ENCODE measurements at places on chromosomes 5 and 9.

- no peak for DNase-seq
Observed at GRCh38 chr9:121326130-121326838, 43.8 kb downstream of the STOM start.

GRCh38 chr9:116417464-116417863 is 263.9 kb downstream of the PAPPA start:
- no peak for DNase-seq

- DNase-seq: no peak
Observed at GRCh38 chr5:75433814-75434506, 77.5 kb downstream of the CERT1 start.

GRCh38 chr5:62506659-62507460 is 71.8 kb upstream of the LRRC70 start:
- no peak for DNase-seq

- no peak for DNase-seq
Observed at GRCh38 chr9:132000659-132001058, 79.0 kb downstream of the MED27 start.

- DNase-seq: no peak
Observed at GRCh38 chr5:132263548-132264261, 6.2 kb downstream of the PDLIM4 start.

DNA sequence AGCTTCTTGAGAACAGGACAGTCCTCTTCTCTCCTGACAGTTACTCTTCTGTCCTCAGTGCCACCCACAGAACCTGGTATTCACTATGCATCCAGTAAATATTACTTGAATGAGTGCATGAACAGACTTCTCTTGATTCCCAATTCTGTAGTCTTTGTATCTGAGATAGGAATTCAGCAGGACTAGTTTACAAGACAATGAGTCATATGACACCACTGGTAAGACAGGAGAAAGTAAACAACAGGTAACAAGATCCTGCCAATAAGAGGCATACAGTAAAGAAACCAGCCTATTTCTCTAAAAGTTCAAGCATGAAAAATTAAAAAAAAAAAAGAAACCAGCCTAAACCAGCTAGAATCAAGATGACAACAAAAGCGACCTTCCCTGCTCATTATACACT is 6.2 kb downstream of the ZNF883 start:
- no peak for DNase-seq

DNA sequence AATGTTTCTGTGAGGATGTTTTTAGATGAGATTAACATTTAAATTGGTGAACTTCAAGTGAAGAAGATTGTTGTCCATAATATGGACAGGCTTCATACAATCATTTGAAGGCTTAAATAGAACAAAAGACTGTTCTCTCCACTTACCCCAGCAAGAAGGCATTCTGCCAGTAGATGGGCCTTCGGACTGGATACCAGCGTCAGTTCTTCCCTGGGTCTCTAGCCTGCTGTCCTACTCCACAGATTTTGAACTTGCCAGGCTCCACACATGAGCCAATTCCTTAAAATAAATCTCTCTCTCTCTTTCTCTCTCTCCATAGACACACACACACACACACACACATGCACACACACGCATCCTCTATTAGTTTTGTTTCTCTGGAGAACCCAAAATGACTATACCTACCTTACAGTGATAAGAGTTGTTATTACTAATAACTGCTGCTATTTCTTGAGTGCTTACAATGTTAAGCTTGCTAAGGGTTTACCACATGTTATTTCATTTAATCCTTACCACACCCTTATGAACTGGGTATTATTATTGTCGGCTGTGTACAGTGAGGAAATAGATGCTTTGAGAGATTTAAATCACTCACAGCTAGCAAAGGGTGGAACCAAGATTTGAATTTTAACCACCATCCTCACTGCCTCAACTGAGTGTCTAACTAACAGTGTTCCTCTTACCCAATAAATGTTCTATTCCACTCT is 19.8 kb upstream of the IQGAP2 start:
- no peak for DNase-seq

DNA sequence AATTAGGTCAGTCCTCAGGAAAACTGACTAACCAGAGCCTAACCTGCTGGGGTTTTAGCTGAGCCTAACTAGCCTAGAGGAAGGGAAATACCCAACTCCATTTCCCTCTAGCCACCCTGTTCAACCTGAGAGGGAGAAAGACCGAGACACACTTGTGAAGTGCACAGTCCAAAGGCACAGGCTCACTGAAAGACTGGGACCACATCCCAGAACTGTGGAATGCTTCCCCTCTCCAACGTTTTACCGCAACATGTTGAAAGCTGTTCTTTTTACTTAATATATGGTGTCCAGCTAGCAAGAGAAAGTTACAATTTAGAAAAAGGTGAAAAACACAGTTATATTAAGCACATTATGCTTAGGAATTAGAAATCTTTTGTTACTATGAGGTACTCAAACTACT is 76.8 kb upstream of the SIMC1 start:
- DNase-seq: no peak

GRCh38 chr5:98664736-98665135 is 108.7 kb upstream of the RGMB start:
- no peak for DNase-seq

DNA sequence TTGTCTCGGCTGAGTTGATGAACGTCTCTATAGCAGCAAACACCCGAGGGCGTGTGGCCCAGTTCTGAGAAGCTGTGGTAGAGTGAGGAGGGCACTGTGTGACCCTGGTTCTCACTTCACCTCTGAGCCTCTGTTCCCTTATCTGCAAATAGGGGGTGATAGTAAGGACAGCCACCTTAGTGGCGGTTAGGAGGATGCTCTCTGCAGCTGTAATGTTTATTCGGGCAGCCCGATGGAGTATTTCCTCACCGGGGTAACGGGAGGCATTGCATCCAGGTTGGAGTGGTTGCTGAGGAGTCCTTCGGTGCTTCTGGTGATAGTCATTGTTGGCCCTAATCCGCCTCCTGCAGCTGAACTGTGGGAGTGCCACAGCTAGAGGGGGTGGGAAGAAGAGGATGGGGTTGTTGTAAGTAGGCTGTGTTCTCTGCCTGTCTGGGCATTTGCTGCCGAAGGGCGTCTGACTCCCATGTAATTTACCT is 13.9 kb downstream of the PRRC2B start:
- no peak for DNase-seq

DNA sequence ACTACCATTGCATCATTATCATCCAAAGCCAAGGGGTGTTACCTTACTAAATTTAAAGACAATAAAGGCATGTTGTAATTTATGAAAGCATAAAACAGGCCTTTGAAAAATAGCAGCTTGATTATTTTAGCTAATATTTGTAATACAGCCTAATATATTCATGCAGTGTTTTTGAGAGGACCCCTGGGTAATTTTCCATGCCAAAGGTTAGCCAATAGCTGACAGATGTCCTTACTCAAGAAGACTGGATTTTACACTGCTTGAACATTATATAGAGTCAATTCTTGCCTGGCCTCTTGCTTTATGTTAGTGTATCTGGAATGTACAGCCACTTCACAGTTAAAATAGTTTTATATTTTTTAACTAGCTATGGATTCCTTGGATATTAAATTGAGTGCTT is 337.8 kb upstream of the PAPPA start:
- DNase-seq: no peak

GRCh38 chr5:91136271-91136670 is 246.8 kb downstream of the ARRDC3 start:
- no peak for DNase-seq

- no peak for DNase-seq
Observed at GRCh38 chr5:23221831-23222230, 285.6 kb upstream of the PRDM9 start.

- no peak for DNase-seq
Observed at GRCh38 chr9:125826850-125827249, 79.7 kb downstream of the PBX3 start.

All from CMK (cell line).